Esophagus muscularis mucosa (tissue), 4 donors: ENCODE measurements at places on chromosomes 5 and 9. TPM values are rescaled to one million over a fixed set of nuclear protein-coding genes. Genes with fewer than 3 reads are reported as not detected.
A peak's percentile ranks its signal among the peaks of the same experiment; 100 is the strongest.

- H3K36me3 ChIP-seq = no peaks in the 10 kb centered on the region
- no peak overlapping the region for H3K4me3 ChIP-seq
- H3K27me3 ChIP-seq = no peaks in the 10 kb centered on the region
- peaks cover 6% of the 10 kb centered on the region for H3K4me1 ChIP-seq
- no peak for DNase-seq
These were observed 141.4 kb downstream of the EBF1 start for GRCh38 chr5:158958021-158958994.

DNA sequence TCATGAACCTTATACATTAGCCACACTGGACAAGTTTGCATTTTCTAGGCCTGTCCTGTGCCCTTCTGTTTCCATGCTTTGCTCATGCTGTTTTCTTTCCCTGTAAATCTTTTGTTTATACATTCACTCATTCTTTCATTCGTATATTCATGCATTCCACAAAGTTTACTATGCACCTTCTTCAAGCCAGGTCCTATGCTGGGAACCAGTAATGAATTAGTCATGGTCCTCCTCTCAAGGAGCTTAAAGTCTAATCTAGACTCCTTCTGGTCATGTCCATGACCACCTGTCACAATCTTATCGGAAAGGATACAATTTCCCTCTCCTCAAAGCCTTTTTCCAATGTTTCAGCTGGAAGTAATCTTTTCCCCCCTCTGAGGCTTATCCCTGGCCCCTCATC lies 9.1 kb upstream of the XPA start:
- H3K27ac ChIP-seq = no peak overlapping the region
- no peaks in the 10 kb centered on the region for H3K36me3 ChIP-seq
- H3K27me3 ChIP-seq = peaks cover 5% of the 10 kb centered on the region
- DNase-seq = no peak
- no peak overlapping the region for H3K4me3 ChIP-seq
- peaks cover 12% of the 10 kb centered on the region for H3K4me1 ChIP-seq

DNA sequence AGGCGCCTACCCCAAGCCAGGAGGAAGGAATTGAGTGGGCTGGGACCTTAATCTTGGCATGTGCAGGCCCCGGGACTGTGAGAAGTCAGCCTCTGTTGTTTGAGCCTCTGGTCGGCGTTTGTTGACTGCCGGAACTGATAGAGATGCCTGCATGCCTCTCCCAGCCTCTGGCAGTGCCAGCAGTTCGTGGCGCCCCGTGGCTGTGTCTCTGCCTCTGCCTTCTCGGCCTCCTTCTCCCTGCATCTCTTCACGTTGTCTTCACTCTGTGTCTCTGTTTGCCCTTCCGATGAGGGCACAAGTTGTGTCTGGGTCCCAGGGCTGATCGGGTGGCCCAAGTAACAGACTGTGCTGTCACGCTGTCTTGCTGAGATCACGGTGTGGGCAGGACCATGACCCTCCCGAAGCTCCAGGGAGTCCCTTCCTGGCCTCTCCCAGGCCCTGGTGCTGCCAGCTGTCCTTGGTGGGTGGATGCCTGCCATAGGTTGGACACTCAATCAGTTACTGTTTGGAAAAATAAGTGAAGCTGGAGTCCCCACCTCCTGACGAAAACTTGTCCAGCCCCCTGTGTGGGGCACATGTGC lies 133.5 kb upstream of the LPCAT1 start:
- H3K27me3 ChIP-seq = no peaks in the 10 kb centered on the region
- no peaks in the 10 kb centered on the region for H3K36me3 ChIP-seq
- no peak for DNase-seq
- no peak overlapping the region for H3K4me3 ChIP-seq
- peaks cover 10% of the 10 kb centered on the region for H3K4me1 ChIP-seq
- no peak overlapping the region for H3K27ac ChIP-seq

GRCh38 chr5:54517174-54517511 lies 416 bp upstream of the SNX18 start:
- peaks cover 45% of the 10 kb centered on the region for H3K4me1 ChIP-seq
- H3K27me3 ChIP-seq = no peaks in the 10 kb centered on the region
- peak overlapping the region; percentile 96 for H3K27ac ChIP-seq
- H3K4me3 ChIP-seq = peak overlapping the region; percentile 99
- no peaks in the 10 kb centered on the region for H3K36me3 ChIP-seq

- no peaks in the 10 kb centered on the region for H3K27me3 ChIP-seq
- no peak for DNase-seq
- H3K27ac ChIP-seq = no peak overlapping the region
- H3K36me3 ChIP-seq = no peaks in the 10 kb centered on the region
- H3K4me1 ChIP-seq = peaks cover 84% of the 10 kb centered on the region
- H3K4me3 ChIP-seq = no peak overlapping the region
These were observed 59.6 kb downstream of the ARHGAP26 start for GRCh38 chr5:142829801-142830220.

DNA sequence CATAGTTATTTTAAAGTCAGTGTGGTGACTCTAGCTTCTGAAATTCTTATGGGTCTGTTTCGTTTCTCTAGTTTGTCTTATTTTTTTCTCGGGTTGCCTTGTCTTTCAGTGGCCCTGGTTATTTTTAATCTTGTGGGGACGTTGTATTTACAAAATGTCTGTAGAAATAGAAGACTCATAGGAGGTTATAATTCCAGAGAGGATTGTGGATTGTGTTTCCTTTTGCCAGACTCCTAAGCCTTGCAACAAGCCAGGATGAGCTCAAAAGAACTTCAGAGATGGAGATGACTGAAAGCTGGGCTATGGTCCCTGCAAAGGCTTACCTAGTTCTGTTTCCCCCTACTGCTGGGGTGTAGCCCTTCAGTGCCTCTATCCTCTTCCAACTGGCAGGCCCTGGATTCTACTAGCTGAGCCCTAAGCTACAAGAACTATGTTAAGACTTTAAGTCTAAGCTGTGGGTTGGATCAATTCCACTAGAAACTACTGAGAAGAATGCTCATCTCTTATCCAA lies 32.2 kb upstream of the LECT2 start:
- H3K4me3 ChIP-seq = no peak overlapping the region
- peak overlapping the region; percentile 49 for H3K27ac ChIP-seq
- peaks cover 18% of the 10 kb centered on the region for H3K4me1 ChIP-seq
- H3K36me3 ChIP-seq = no peaks in the 10 kb centered on the region
- no peak for DNase-seq

GRCh38 chr9:2962471-2963172 lies 118.7 kb upstream of the PUM3 start:
- DNase-seq = no peak
- no peak overlapping the region for H3K27ac ChIP-seq
- no peak overlapping the region for H3K4me3 ChIP-seq

DNA sequence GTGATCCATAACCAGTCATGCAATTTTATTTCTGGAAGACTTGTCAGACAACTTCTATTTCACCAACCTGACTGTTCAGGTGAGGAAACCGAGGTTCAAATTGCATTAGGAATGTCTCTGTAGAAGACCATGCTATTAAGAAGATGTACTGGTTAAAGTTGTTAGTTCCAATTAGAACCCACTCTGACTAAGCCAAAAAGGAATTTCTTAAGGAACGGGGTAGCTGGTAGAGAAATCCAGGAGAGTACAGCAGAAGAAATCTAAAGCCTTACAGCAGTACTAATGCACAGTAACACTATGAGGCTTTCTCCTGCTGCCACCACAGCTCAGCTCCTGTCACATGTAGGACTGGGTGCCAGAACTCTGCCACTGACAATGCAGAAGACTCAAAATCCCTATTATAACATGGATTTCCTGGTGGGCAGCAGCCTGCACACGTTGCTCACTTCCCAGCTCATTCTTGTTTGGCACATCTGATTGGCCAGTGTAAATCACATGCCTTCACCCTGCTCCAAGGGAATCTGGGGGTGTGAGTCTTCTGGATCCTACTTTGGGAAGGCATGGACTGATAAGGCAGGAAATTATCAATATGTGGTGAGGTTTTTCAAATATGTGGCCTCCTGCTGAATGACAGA lies 37.1 kb downstream of the CAST start:
- peaks cover 21% of the 10 kb centered on the region for H3K4me1 ChIP-seq
- DNase-seq = no peak
- no peaks in the 10 kb centered on the region for H3K27me3 ChIP-seq
- H3K4me3 ChIP-seq = no peak overlapping the region
- peaks cover 6% of the 10 kb centered on the region for H3K36me3 ChIP-seq

- H3K27ac ChIP-seq = peak overlapping the region; percentile 16
- no peak overlapping the region for H3K4me3 ChIP-seq
- peaks cover 72% of the 10 kb centered on the region for H3K4me1 ChIP-seq
- DNase-seq = no peak
- H3K27me3 ChIP-seq = no peaks in the 10 kb centered on the region
- H3K36me3 ChIP-seq = peaks cover 10% of the 10 kb centered on the region
These were observed 76.2 kb upstream of the STXBP1 start for GRCh38 chr9:127535834-127536233.

GRCh38 chr5:52150501-52150900 lies 637.2 kb upstream of the ITGA1 start:
- no peaks in the 10 kb centered on the region for H3K27me3 ChIP-seq
- no peaks in the 10 kb centered on the region for H3K4me1 ChIP-seq
- DNase-seq = no peak
- no peak overlapping the region for H3K27ac ChIP-seq
- H3K36me3 ChIP-seq = no peaks in the 10 kb centered on the region

GRCh38 chr5:5069851-5070250 lies 70.3 kb upstream of the ADAMTS16 start:
- no peak overlapping the region for H3K27ac ChIP-seq
- peak; percentile 37 for DNase-seq
- H3K4me3 ChIP-seq = no peak overlapping the region
- H3K36me3 ChIP-seq = no peaks in the 10 kb centered on the region
- H3K27me3 ChIP-seq = no peaks in the 10 kb centered on the region

DNA sequence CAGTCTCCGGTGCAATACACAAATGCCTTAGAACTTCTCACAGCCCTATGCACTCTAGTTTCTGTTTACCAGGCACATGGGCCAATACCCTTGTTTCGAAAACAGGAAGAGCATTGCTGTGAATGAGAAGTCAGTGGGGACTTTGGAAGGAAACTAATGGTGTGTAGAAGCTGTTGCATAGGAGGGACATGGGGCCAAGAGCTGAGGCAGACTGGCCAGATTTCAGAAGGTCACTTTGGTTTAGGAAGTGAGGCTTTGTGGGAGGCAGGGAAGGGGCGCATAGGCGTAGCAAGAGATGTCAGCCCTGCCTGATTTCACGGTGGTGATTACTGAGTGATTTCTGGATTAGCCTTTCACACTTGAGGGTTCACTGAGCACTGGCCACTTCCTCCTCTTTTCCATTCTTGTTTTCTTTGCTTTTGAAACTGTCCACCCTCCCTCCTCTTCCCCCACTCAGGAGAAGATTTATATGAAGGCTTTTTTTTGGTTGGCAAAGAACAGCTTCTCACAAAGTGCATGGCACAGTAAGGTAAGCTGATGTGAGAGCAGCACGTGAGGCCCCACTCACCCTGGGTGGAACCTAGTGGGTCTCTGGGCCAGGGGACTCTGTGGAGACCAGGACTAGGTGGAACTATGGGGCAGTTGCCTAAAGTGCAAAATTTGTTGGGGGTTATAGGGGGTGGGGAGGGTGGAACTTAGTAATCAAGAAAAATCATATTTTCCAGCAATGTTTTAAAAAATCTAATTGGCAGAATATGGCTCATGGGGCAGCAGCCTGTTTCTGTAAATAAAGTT lies 6.1 kb upstream of the TMEM252 start:
- no peak for DNase-seq
- H3K27me3 ChIP-seq = no peaks in the 10 kb centered on the region
- H3K27ac ChIP-seq = peak overlapping the region; percentile 58

GRCh38 chr5:126066836-126067235 lies 356.4 kb upstream of the GRAMD2B start:
- no peaks in the 10 kb centered on the region for H3K27me3 ChIP-seq
- no peaks in the 10 kb centered on the region for H3K4me1 ChIP-seq
- DNase-seq = no peak
- H3K4me3 ChIP-seq = no peak overlapping the region
- H3K27ac ChIP-seq = no peak overlapping the region

DNA sequence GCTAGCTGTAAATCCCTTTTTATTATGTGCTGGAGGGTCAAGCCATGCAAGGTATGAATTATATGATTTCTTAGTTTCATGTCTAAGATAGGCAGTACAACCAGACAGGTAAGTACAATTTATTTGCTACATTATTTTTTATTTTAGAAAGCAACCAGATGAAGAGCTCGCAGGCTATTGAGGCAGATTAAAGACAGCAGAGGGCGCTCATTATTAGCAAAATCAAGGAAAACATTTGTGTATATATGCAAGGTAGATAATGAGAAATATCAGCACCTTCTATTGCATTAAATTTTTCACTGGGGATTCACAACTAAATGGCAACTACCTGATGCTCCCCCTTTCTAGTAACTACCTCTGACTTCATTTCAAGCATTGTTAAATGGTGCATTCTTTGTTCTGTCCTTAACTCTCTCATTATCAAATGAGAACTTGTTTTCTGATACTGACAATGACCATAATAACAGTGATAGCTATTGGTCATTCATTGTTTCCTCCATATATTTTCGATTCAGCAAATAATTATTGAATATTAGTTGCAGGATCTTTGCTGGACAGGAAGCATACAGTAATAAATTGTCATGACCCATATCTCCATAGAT lies 8.6 kb downstream of the SCGB3A2 start:
- H3K27ac ChIP-seq = no peak overlapping the region
- DNase-seq = no peak
- H3K27me3 ChIP-seq = no peaks in the 10 kb centered on the region
- H3K4me1 ChIP-seq = no peaks in the 10 kb centered on the region

- H3K4me3 ChIP-seq = no peak overlapping the region
- no peak overlapping the region for H3K27ac ChIP-seq
- H3K27me3 ChIP-seq = no peaks in the 10 kb centered on the region
- DNase-seq = no peak
- no peaks in the 10 kb centered on the region for H3K4me1 ChIP-seq
These were observed 18.5 kb upstream of the TIMD4 start for GRCh38 chr5:156981481-156981880.

Gene BTNL8
- 0.34 TPM for total RNA-seq

Gene NIPAL4
- total RNA-seq = 4.2 TPM

DNA sequence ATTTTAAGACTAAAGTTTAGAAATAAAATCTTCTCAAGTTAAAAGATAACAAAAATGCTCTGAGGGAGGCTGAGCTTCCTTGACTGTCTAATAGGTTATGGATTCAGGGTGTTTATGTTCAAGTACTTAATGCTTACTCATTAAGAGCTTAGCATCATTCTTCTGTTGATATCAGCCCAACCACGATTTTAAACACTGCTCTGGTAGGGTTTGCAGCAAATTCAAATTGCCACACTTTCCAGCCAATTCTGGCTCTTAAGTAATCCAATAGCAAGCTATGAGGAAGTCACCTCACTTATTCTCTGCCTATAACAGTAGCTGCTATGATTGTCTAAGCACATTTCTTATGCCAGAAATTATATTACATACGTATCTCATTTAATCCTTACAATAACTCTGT lies 191.0 kb upstream of the KIF2A start:
- DNase-seq = no peak
- H3K27ac ChIP-seq = no peak overlapping the region
- no peak overlapping the region for H3K4me3 ChIP-seq
- H3K27me3 ChIP-seq = no peaks in the 10 kb centered on the region
- H3K36me3 ChIP-seq = no peaks in the 10 kb centered on the region
